ENCODE measurements at places on chromosomes 6 and 20.

- DNase-seq = peak; percentile 76
Observed at GRCh38 chr6:114339706-114340105, 3.1 kb downstream of the HS3ST5 start.

DNA sequence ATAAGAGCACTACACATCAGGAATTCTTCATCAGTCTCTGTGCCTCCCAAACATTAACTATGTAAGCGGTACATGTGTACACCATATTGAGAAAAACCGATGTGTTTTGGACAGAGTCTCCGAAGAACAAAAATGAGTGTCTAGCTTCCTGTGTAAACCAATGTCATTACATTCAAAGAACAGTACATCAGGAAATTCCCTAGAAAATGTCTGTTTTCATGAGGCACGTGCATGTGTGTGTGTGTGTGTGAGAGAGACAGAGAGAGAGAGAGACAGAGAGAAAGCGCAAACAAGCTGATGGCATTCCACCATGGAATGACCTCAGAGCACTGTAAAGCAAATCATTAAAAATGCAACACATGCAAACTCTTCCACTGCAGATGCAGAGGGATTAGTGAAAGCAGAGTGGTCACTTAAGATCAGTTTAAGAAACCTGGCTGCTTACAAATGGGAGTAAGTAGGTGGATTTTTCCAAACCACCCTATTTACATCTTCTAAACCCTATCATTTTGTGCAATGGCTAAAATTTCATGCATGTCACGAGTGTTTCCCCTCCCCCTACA is 133.9 kb downstream of the HIVEP2 start:
- no peak for DNase-seq

DNA sequence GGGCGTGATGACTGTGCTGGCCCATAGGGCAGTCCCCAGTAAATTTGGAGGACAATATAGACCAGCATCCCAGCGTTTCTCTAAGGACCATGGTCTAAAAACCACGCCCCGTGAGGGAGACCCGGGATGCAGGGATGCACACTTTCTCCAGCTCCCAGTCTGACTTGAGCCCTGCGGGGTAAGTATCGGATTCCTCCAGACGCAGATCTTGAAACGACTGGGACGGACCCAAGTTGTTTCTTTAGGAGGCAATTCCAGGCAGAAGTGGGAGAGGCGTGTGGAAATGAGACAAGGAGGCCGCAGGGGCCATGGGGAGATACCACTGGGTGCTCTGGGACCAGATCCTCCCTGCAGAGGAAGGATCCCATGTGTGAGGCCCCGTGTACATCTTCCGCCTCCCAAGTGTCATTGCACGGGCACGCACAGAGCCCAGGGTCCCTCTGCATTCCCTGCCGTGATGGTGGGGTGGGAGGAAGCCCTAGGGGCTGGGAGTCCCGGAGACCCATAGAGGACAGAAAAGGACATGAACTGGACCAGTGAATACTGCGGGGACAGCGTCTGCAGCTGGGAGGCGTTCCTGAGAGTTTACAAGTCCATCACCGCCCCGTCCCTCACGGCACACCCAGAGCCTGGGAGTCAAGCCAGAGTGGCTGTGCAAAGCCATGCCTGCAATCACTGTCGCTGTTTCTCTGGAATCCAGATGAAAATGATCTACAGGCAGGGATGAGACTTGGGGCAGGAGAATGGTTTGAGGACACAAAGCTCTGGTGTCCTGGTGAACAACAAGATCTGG is 522.9 kb downstream of the CDH26 start:
- DNase-seq = no peak

GRCh38 chr20:20903773-20904500 is 191.5 kb upstream of the RALGAPA2 start:
- DNase-seq = no peak

All from HS-5 (cell line).